ENCODE measurements at places on chromosomes 16 and 17.

DNA sequence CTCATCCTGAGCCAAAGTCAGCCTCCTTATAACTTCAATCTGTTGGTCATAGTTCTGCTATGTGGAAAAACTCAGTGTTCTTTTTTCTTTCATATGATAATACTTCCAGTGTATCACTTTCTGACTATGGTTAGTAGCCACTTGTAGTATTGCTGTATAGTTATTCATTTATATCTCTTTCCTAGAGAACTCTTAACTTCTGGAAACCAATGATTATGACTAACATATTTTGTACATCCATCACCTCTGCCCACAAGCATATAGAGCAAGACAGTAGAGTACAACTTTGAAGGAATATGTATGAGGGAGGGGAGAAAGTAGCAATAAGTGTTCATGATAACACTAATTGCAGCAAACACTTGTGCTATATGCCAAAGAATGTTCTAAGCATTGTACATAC lies 38.6 kb downstream of the COX10 start:
- DNase-seq: no peak

- DNase-seq: no peak
Measured at GRCh38 chr16:424623-425081, 797 bp upstream of the RAB11FIP3 start.

DNA sequence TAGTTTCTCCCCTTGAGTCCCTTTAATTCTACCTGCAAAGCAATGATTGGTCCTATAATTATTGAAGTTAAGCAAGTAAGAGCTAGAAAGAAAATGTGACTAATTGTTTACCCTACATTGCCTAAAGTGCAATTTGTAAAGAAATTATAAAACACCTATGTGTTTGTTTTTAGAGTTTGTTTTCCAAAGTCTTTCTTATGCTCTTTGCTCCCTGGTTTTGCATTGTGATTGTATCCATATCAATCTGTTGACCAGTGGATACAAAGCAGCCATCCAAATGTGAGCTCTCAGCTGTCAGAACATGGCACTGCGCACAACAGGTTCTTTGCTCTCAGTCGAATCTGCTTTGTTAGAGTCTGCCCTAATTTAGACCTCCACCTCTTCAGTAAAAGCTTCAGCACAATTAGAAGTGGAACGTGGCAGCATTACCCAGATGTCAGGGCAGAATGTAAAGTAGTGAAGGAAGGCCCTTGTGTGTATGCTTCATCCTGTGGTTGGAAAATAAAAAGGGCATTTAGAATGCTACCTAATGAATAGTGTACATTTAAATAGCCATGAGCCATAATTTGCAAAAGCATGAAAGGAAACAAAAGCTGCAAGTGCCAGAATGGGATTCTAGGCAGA lies 70.5 kb downstream of the AATF start:
- no peak for DNase-seq

- no peak for DNase-seq
Measured at GRCh38 chr17:19800571-19800970, 52.5 kb upstream of the ALDH3A1 start.

GRCh38 chr16:89155851-89156739 lies 15.5 kb upstream of the CDH15 start:
- no peak for DNase-seq

DNA sequence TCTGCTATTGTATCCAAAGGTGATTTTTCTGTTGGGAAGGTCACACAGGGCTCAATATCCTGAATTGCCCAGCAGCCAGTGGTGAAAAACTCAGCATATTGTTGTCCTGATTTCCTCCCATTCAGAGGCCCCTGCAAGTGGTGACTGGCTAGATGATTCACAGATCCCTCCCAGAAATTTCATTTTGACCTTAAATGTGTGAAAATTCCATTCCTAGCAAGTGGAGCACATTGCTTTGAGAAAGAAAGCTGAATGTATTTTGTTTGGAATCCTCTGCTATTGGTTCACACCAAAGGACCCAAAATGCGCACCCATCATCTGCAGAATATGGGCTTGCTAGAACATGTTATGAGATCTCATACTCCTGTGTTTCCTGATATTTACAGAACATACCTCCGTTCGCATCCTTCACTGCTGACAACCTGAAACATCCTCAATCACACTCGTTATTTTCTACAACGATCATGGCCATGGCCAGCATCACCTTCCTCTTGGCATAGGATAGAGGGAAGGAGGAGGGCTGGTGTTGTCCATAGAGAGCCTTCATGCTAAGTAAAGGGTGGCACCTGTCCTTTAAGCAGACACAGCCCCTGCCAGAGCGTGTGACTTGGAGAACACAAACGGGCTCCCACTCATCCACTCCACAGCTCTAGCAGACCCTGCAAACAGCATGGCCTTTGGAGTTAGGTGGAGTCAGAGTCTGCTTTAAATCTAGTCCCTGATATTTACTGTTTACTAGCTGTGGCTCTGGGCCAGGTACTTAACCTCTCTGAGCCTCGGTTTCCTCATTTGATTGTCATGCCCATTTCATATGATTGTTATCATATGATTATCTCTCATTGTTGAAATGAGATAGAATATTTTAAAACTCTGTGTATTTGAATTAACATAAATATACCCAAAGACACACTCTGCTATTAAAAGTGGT lies 30.4 kb upstream of the NFAT5 start:
- no peak for DNase-seq

DNA sequence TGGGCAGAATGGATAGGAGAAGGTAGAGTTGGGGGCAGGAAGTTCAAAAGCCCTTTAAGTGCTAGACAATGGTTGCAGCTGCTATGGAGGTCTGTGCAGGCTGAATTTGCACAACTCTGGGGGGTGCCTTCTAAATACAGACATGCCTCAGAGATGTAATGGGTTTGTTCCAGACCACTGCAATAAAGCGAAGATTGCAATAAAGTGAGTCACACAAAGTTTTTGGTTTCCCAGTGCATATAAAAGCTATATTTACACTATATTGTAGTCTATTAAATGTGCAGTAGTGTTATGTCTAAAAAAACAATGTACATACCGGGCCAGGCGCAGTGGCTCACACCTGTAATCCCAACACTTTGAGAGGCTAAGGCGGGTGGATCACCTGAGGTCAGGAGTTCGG lies 60.5 kb upstream of the MYOCD start:
- no peak for DNase-seq

DNA sequence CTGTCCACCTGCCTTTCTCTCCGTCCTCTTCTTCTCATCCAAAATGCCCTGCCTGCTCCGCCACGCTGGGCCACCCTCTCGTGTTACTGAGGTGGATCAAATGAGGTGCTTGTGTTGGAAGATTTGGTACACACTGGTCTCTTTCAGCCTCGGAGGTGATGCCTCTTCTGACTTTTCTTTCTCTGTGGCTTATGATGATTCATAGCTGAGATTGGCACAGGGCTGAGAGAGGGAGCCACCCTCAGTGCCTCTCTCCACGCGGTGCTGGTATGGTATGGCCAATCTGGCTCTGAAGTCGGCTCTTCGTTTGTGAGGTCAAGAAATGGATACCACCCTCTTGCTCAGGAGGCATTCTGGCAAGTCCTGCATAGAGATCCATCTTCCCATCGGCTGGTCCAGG lies 82.4 kb downstream of the PLCG2 start:
- no peak for DNase-seq

Data from stimulated activated CD8-positive, alpha-beta memory T cell treated with anti-CD3 and anti-CD28 coated beads, Interleukin-2, amount 100 ng/mL, for 1 hour (primary cell).